Substantia nigra (tissue), 51 donors: ENCODE measurements at places on chromosomes 12 and 14.

DNA sequence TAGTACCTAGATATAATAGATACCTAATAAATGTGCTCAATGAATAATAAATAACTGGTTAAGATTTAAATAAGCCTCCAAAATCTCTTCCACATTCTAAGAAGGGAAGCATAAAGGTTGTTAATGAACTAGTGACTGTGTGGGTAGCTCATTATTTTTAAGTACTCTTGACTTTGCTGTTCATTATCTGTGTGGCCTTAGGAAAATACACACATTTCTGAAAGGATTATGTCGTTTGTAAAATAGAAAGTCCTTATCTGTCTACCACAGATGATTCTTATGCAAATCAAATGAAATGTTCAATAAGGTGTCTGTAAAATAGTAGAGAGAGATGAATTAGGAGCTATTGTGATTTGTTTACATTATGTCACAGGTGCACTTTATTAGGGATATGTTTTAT, 119.5 kb downstream of the LRRK2 start:
- DNase-seq = no peak

DNA sequence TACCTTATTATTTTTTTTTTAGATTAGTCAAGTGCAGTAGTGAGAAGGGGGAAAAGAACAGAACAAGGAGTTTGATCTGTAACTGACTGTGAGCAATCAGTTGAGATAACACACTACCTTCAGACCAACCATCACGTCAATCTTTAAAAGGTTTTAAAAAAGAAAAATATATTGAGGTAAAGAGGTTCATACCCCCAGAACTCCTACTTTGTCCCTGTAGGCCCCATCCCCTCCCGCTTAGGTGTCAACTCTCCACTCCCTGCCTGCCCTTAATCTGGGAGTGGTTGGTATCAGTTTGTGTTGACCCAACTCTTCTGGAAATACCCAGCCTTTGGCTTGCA, 16.2 kb downstream of the MMP14 start:
- no peak for DNase-seq

- DNase-seq = no peak
Measured at GRCh38 chr14:28783664-28784063, 17.1 kb downstream of the FOXG1 start.

GRCh38 chr12:15858353-15858752, 23.8 kb upstream of the STRAP start:
- no peak for DNase-seq

DNA sequence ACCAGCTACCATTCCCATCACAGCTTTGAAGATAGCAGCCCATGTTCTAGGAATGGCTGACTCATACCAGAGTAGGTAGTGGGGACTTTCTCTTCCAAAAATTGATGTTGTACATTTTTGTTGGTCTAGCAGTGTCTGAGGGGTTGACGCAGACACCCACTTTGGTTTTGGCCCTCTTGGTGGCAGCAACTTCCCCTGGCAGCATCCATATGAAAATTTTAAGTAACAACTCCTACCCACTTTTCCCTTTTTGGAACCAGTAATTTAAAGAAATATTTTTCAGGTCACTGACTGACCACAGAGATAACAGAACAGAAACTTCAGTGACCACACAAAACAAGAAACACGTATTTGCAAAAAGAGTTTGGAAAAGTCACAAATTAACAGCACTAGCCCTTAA, 162.0 kb upstream of the TMCC3 start:
- DNase-seq = no peak

DNA sequence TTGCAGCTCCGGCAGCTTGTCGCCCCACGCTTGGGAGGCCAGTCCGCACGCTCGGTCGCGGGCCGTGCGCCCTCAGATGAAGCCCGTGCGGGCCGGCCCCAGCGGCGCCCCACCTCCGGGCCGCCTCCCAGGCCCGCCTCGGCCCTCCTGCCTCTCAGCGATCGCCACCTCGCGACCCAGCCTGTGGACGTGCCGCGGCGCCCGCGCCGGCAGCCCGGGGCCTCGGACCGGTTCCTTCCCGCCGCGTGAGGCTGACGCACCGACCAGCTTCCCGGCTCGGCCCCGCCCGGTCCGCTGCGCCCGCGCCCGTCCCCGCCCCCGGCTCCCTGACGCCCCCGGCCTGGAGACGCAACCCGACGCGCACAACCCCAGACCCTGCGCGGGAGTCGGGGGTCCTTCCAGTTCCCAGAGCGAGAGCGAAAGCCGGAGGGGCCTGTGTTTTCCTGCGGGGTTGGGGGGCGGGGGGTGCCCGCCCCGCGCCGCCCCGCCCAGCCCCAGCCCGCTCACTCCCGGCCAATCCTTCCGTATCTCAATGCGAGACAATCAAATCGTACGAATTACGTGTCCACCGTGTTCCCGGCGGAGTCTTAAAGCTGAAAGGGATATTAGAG, at the start of gene ERO1A:
TSS of gene ERO1A (minus strand) at position 78 of the 611 bp plus-strand sequence. CDS start at position 1, 77 bp downstream.
- DNase-seq = peak; percentile 60

- no peak for DNase-seq
Measured at GRCh38 chr12:89212339-89212771, 139.9 kb downstream of the DUSP6 start.
